ENCODE measurements at places on chromosomes 4 and X. TPM values are rescaled to one million over a fixed set of nuclear protein-coding genes. Genes with fewer than 3 reads are reported as not detected.

Gene HMX1
- total RNA-seq = not detected

Gene GPC4
- 4.4 TPM for total RNA-seq

Gene DDIT4L
- 1.0 TPM for total RNA-seq

Gene GJB1
- not detected for total RNA-seq

Gene DGAT2L6
- not detected for total RNA-seq

Gene VCX2
- total RNA-seq = not detected

Gene FAM47A
- total RNA-seq = not detected

Gene SHISA3
- not detected for total RNA-seq

Gene ADH4
- not detected for total RNA-seq

Gene ADD1
- 178 TPM for total RNA-seq

Gene PASD1
- not detected for total RNA-seq

Gene CPZ
- total RNA-seq = 9.1 TPM

All from PC-9 (cell line).